ENCODE measurements at places on chromosomes 13 and 19.

DNA sequence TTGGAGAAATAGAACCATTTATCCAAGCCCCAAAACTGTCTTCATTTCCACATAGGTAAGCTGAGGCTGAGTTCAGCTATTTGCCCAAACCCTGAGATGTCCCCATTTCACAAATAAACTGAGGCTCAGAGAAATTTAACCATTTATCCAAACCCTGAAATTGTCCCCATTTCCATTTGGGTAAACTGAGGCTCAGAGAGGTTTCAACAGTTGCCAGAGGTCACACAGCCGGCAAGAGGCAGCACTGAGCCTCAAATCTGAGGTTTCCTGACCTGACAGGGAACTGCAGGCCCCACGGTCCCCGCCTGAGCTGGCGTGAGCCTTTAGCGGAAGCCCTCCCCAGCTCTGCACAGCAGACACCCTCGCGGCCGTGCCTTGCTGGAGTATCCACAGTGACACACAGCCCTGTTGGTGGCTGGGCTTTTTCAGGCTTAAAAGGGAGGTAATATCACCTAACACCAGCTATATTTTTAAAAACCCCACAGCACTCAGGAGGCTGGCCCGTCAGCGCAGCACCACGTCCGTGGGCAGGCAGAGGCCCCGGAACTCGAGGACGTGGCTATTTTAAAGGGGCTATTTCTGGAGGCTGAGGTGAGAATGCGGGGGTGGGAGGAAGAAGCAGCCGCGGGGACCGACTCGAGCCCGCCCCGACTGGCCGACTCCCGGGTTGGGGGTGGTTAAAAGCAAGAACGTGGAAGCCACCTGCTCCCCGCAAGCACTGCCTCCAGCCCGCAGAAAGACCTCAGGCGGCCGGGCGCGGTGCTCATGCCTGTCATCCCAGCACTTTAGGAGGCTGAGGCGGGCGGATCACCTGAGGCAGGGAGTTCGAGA, 18.5 kb downstream of the PTPRS start:
- no peak for DNase-seq

DNA sequence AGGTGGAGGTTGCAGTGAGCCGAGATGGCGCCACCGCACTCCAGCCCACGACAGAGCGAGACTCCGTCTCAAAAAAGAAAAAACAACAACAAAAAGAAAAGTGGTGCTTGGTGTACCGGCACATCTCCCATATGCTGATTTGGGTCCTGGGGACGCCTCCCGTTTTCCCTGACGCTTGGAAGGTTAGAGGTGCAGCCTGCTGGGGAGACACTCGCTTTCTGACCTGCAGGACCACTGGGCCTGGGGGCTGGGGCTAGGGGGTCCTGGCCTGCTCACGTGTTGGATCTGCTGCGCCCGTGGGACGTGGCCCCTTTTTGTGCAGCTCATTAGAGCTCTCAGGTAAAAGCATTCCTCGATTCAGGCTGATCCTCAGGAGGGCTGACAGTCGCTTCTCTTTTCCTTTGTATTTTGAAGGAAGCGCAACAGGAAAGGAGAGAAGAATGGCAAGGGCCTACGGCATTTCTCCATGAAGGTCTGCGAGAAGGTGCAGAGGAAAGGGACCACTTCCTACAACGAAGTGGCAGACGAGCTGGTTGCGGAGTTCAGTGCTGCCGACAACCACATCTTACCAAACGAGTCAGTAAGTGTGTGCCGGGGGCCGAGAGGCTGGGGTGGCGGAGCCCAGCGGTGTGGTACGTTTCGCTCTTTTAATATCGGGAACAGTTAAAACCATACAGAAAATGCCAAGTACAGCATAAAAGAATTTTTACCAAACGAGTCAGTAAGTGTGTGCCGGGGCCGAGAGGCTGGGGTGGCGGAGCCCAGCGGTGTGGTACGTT, 25.1 kb downstream of the ATP4B start:
- DNase-seq: no peak

DNA sequence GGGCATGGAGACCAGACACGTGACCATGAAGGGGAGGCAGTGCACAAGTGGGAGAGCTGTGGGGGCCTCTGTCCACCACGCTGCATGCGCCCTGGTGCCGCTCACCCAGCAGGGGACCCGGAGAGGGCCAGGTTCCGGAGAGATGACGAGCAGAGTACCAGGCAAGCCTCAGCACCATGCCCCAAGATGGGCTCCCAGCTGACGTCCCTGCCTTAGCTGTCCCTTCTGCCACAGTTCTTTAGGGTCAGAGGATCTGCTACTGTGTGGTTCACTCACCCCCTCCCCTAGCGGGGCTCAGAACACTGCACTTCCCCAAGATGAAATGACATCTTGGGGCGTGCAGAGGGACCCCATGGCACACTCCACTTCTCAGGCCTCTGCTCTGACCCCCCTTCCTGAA, 9.6 kb upstream of the PRKD2 start:
- DNase-seq: no peak

GRCh38 chr13:74288361-74288911, 154.2 kb upstream of the KLF12 start:
- DNase-seq: peak; percentile 25

DNA sequence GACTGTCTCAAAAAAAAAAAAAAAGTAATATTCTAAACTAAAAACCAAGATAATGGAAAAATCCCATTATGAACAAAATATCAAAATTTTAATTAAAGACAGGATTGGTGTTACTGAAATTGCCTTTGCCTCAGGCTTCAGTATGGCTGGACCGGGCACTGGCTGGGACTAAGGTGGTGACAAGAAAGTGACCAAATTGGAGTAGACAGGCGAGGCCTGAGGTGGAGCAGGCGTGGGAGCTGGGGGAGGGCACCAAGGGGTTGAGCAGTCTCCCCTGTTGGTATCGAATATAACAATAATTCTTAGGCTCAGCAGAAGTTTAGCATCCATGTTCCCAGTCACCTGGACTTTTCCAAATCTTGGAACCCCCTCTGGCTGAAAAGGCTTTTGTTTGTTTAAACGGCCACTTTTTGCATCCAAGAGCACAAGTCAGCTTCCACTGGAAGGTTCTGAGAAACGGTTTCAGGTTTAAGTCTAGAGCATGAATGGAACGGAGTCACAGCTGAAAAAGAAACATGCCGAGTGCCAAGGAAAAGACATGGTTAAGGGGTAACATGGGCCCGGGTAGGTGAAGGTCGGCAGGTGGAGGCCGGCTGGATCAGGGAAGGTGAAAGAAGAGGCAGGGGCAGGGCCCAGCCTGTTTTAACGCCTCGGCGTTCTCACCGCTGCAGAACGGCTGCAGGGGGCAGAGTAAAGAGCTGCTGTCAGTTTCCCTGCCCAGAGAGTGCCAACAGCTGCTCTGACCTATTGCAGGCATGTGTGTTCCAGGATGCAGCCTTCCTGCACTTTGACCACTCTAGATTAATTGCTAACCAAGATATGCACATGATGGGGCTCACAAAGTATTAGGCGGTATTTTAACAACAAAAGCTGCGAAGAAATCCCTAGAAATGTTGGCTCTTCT, 104.4 kb downstream of the TM9SF2 start:
- peak; percentile 37 for DNase-seq

GRCh38 chr19:45655073-45655472, 12.9 kb upstream of the GIPR start:
- no peak for DNase-seq

GRCh38 chr13:114099191-114099590, 33.2 kb downstream of the RASA3 start:
- no peak for DNase-seq

GRCh38 chr19:55070466-55071128, 5.1 kb upstream of the EPS8L1 start:
- DNase-seq: no peak
